C1 segment of cervical spinal cord (tissue), 14 donors: ENCODE measurements at places on chromosomes 7 and 10.

DNA sequence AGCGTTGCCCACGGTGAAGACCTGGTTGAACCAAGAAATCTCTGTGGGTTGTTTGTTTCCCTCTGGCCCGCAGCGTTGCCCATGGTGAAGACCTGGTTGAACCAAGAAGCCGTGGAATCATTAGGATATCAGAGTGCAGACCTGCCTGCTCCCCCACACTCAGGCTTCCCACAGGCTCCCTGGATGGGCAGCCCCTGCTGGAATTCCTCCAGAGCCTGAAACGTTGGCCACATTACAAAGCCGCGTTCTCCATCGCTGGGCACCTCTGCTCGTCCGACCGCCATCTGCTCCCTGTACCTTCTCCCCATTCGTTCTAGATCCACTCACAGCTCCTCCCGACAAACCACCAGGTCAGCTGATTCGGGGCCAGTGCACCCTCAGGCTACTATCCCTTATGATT is 266.9 kb upstream of the SHH start:
- DNase-seq: no peak

- DNase-seq: no peak
Measured at GRCh38 chr7:113267271-113267670, 148.9 kb upstream of the SMIM30 start.

DNA sequence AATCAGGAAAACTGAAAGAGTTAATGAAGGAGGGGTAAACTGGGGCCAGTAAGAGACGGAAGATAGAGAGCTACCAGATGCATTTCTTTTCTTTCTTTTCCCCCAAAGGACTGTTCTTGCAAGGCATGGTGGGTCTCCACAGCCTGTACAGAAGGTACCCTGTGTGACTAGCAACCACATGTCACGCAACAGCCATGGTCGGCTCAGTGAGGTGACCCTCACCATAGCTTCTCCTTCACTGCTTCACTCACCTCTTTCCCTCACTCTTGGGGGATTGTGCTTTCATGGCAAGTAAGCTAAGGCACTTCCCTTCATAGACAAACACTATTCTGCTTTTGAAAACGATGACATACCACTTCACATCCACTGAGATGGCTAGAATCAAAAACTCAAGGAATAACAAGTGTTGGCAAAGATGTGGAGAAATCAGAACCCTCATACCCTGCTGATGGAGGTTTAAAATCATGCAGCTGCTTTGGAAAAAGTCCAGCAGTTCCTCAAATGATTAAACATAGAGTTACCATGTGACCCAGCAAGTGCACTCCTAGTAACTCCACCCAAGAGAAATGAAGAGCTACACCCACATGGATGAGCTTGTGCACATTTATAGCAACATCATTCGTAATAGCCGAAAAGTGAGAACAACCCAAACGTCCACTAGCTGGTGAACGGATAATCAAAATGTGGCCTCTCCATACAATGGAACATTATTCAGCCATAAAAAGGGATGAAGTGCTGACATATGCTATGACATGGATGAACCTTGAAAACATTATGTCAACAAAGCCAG is 3.8 kb upstream of the INSIG1 start:
- DNase-seq: no peak

GRCh38 chr10:49375611-49376010 is 20.3 kb downstream of the DRGX start:
- DNase-seq: no peak

GRCh38 chr10:110498982-110499795 is 1.5 kb downstream of the DUSP5 start:
- DNase-seq: no peak

GRCh38 chr10:4983615-4984216 is 19.9 kb downstream of the AKR1C2 start:
- no peak for DNase-seq
